RPMI7951 (cell line): ENCODE measurements at places on chromosomes 3 and 15. TPM values are rescaled to one million over a fixed set of nuclear protein-coding genes. Genes with fewer than 3 reads are reported as not detected.

- no peak for DNase-seq
Measured at GRCh38 chr3:127394031-127394430, 106.2 kb upstream of the PRR20G start.

- DNase-seq, result no peak
Measured at GRCh38 chr3:194960446-194961032, 274.9 kb downstream of the FAM43A start.

DNA sequence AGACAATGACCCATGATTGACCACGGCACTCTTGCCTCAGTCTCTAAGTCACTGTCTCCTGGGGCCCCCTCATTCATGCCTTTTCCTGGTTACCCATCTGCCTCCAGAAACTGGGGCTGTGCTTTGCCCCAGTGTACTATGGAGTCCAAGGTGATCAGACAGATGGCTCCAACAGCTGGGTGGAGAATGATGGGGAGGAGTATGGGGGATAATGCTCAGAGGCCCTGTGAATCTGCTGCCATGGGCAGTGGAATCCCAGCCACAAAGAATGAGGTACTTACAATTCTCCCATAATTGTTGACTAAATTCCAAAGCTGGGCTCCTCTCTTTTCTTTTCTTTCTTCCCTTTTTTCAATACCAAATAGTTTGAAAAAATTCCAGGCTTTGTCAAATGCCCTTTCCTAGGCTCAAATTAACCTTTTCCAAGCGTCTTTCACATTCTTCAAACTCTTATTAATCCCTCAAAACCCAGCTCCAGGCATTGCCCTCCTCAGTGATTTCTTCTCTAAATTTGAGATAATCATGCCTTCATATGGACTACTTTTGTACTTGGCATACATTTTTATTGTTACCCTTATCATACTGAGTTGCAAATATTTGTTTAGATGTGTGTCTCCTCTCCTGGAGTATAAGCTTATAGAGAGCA lies 148.5 kb upstream of the ICE2 start:
- DNase-seq, result no peak

GRCh38 chr3:89238846-89239245 lies 131.4 kb downstream of the EPHA3 start:
- DNase-seq, result no peak

- peak; percentile 53 for DNase-seq
Measured at GRCh38 chr15:69451951-69452691, 497 bp upstream of the RPLP1 start.

- no peak for DNase-seq
Measured at GRCh38 chr15:77985031-77985930, 92.2 kb downstream of the TBC1D2B start.

DNA sequence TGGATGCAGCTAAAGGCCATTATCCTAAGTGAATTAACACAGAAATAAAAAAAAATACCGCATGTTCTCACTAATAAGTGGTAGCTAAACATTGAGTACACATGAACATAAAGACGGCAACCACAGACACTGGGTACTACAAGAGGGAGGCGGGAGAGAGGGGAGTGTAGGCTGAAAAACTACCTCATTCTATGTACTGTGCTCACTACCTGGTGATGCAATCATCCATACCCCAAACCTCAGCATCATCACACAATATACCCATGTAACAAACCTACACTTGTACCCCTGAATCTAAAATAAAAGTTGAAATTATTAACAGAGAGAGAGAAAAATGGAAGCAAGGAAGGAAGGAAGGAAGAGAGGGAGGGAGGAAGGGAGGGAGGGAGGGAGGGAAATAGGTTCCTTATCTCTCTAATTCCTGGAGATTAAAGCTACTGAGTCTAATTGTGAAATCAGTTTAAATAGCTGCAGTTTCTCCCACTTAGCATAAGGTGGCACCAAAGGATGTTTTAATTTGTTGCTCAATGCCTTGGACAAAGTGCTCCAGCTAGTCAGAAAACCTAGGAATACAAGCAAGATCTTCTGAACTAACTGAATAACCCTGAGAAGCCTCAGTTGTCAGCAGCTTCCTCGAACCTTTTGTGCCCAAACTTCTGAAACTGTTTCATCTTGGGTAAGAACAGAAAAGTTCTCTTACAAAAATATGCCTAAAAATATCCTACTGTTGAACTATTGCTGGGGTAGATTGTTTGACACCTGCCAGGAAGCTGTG lies 79.4 kb upstream of the ATP11B start:
- DNase-seq, result peak; percentile 60

DNA sequence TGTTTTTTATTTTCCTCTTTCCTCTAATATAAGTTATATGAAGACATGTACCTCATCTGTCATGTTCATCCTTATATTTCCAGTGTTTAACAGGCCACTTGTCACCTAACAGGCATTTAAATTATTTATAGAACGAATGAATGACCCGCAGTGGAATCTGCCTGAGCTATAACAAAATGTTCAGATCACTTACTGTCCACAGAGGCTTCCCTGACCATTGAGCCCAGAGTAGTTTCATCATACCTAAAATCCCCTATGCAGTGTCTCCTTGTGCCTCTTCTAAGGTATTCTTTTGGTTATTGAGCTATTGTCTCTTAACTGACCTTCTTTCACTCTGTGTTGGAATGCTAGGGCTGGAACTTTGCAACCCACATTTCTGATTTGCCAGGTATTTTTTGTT lies 748.5 kb downstream of the NTRK3 start:
- DNase-seq, result no peak

DNA sequence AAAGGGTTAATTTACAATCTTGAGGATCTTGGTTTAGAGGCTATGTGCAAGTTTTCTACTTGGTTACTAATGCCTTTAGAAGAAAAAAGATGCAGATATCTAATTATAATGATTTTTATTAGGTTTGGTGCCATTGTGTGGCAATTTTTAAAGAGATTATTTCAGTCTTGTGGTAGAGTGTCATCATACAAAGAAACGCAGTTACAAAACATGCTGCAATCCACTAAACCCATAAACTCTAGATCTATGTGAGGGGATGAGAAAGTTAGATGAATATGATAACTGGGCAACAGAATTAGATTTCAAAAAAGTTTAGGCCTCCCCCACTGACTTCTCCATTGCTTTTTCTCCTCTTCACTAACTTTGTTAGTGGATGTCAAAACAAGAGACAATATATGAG lies 106.0 kb downstream of the ARPP21 start:
- no peak for DNase-seq

DNA sequence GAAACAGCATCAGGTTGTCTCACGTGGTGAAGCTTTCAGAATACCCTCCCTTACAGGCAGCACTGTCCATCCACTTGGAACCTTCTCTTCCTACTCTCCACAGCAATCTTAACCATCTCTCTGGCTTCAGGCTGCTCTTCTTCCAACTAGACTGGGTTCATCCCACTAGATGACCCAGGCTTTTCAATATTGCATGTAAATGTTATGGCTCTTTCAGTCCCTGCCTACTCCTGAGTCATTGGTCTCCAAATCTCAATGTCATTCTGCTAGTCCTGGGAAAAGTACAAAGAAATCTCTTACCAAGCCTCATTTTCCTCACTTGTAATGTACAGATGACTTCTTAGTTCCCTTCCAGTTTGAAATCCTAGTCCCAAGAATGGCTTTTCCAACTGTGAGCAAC lies 109.7 kb upstream of the CTNNB1 start:
- DNase-seq, result no peak

DNA sequence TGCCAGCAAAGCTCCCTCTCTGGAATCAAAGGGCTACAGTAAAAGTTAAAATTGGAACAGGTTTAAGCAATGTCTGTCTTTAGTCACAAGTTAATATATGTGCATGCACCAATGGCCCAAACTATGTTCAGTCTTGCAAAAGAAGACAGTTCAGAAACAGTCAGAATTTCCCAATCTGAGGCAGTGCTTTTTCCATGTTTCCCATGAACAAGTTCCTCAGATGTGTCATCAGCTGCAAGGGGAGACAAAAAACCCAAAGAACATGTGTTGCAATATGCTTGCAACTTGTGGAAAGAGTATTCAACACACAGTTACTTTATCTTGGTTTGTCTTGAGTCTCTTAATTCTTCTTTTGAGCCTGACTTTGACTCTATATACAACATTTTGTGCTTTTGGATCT lies 148.4 kb downstream of the USP13 start:
- DNase-seq, result peak; percentile 33

DNA sequence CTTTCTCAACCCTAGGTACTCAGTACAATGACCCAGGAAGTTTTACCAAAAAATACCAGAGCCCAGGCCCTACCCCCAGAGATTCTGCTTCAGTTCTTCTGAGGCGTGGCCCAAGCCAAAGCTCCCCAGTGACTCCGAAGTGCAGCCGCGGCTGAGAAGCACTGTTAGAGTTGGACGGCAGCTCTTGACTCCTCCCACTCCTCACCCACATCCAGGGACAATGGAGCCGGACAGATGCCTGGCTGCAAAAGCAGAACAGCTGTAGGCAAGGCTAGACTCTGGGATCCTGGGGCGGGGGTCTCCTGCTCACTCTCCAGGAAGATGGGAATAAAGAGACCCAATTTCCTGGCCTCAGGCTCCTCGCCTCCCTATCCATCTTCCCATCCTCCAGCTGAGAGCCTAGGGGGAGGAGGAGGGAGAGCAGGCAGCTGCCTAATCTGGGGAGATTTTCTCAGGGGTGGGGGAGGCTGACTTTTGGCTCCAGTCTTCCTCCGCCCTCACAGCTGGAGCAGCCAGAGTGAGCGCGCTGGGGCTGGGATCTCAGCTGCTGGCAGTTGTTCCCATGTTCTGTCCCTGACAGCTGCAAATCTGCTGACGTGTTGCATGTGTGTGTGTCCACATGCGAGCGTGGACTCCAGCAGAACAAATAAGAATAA lies 223.8 kb downstream of the OPA1 start:
- DNase-seq, result no peak

DNA sequence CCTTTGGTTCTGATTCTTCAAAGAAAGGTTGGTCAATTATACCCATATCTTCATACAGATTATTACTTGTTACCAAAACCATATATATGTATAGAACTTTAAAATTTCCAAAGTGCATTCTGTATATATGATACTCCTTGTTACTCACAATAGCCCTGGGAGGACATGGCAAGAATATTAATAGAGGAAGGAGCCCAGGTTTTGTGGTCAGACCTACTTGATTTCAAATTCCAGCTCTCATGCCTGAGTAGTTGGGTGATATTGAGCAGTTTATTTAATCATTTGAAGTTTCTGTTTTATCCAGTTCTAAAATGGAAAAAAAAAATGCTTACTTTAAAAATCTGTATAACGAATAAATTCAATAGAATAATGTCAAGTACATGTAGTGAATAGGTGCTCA lies 2.5 kb downstream of the IL1RAP start:
- DNase-seq, result no peak

- DNase-seq, result no peak
Measured at GRCh38 chr3:170762064-170762463, 107.9 kb downstream of the RPL22L1 start.

- DNase-seq, result peak; percentile 49
Measured at GRCh38 chr3:169060037-169060436, 603.5 kb downstream of the MECOM start.

DNA sequence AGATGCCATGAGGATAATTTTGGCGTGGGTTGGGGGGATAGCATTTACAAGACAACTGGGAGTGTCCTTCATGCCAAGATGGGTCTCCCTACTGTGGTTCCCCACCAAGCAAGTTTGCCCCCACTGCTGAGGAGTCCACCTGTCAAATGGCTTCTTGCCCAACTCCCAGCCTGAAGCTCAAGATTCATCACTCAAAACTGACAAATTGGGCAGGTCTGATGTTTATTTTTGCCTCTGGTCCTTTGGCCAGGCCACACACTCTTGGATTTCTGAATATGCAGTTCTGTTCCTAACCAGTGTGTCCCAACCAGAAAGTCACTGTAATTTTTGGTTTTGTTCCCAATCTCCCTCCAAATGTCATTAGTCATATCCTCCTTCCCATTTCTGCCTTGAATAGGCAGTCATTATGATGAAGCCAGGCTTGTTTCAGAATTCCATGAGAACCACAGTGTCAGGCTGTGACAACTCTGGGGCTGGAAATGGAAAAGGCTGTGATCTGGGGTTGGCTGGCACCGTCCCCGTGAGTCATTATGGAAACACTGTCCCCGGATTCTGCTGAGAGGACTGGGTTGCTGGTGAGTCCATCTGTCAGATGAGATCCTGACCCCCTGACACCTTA lies 29.3 kb upstream of the MEF2A start:
- peak; percentile 97 for DNase-seq

DNA sequence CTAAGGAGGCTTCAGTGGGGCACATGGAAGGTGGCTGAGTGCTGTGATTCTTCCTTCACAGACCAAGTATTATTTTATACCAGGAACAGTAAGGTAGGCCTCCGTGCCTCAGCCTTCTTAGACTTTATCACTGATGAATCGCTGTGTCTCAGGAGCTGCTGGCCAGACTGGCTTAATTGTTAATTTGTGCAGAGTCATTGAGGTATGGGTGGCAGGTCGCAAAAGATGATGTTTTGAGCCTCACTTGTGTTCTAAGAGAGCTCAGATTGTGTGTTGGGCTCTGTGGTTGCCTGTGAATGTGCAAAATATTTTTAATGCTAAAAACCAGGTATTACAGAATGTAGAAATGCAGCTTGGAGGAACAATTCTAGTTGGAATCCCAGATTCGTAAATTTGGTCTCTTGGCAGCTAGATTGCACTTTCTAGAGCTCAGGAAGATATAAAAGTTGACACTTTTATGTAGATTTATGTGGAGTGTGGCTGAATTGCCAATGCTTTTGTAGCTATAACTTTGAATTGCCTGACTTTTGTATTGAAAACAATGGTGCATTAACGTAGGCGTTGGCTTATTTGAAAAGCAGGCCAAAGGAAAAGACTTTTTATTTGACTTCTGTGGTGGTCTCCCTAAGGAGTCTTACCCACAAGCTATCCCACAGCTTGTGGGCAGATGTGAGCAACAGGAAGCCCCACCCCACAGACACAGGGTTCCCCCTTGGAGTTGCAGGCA lies 53.4 kb downstream of the LARS2 start:
- DNase-seq, result no peak

- DNase-seq, result peak; percentile 82
Measured at GRCh38 chr3:52897130-52898122, at the start of gene STIMATE. Gene STIMATE (minus strand): TSS chr3:52897548. CDS start chr3:52897450, 98 bp downstream.

- DNase-seq, result peak; percentile 20
Measured at GRCh38 chr15:95932676-95933075, 397.8 kb upstream of the NR2F2 start.

DNA sequence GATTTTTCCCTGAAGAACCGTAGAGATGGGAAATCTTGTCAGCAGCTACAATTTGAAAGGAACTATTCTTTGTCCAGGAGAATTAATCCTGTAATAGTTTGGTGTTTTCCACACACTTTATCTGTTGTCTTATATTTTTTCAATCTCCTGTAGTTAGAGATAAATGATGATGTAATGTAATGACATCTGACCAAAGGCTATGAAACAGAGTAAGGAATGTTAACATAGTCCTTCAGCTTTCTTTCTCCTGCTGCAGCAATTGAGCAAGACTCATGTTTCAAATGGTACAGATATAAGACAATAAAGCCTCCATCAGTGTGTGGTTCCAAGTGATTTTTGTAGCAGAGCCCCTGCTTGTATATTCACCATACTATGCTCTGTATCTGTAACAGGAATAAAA lies 1028.4 kb downstream of the SI start:
- DNase-seq, result no peak

Gene SLC15A2
- 0.24 and 1.2 TPM in 2 replicates for total RNA-seq

Gene OPA1
- total RNA-seq, result 62.2 and 68.7 TPM in 2 replicates

Gene TGM4
- total RNA-seq, result under 0.01 TPM in 1 of 2 replicates, not detected in the other

Gene GRM2
- 0.10 and 0.12 TPM in 2 replicates for total RNA-seq

Gene U2SURP
- 64.3 and 84.7 TPM in 2 replicates for total RNA-seq

Gene LDHAL6B
- total RNA-seq, result 0.10 TPM in 1 of 2 replicates, not detected in the other

Gene GOLGA8S
- total RNA-seq, result 0.48 and 0.78 TPM in 2 replicates

Gene GMPS
- 58.1 and 89.0 TPM in 2 replicates for total RNA-seq

Gene MAP6D1
- total RNA-seq, result 1.1 and 2.1 TPM in 2 replicates

Gene OR5K2
- not detected in 2 replicates for total RNA-seq

Gene ELL3
- total RNA-seq, result 1.2 and 4.3 TPM in 2 replicates

Gene SERPINI2
- total RNA-seq, result not detected in 2 replicates

Gene FAM3D
- total RNA-seq, result not detected in 2 replicates

Gene CTSH
- 41.1 and 57.9 TPM in 2 replicates for total RNA-seq

Gene CA12
- total RNA-seq, result 23.3 and 30.2 TPM in 2 replicates

Gene PFKFB4
- total RNA-seq, result 41.2 and 56.9 TPM in 2 replicates
